ENCODE measurements at places on chromosomes 6 and 20.

- no peak for DNase-seq
Measured at GRCh38 chr20:22617160-22617559, 32.8 kb upstream of the FOXA2 start.

DNA sequence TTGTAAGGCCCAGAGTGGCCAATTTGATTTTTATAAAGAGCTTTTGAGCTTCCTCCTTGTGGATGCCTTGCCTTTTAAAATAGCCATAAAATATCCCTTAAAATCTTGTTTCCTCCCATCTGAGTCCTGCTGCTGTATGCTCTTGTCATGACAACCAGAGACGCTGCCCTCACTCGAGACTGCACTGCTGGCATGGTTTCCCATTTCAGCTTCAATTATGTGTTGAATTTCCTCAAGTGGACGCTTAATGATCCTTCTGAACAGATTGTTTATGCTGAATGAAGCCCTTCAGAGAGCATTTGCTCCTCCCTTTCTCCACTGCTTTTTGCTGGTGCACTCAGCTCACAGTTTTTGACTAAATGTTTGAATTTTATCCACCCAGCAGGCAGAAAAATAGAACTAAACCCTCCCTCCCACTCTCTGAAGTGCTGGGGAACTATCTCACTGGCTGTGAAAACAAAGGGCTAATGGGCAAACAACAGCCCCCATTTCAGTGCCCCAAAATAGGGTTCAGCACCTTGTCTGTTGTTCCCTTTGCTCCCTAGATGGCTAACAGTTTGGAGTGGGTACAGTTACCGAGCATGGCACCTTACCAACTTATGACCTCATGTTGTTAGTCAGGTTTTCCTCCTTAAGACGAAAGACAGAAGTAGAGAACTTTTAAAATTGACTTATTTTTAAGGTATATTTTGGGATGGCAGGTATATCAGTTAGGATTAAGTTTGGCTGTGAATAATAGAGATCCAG, 45.5 kb upstream of the RNF8 start:
- DNase-seq: no peak

- DNase-seq: peak; percentile 77
Measured at GRCh38 chr6:158666628-158667359, 16.9 kb downstream of the SYTL3 start.

DNA sequence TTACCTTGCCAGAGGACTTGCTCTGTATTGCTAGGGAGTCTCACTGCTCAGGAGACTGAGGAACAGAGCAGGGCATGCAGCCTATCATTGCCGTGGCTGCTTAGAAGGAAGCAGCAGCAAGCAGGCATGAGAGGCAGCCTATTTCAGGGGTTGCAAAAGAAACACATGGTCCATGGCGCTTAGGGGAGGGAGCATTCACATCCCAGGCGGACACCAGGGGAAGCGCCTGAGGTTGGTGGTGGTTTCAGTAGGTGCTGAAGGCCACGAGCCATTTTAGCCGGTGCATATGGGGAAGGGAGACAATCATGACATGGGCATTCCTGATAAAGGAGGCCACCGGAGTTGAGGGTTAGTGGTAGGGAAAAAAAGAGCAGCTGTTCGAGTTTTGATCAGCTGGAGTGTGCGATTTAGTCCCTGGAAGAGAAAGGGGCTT, 20.9 kb downstream of the FARS2 start:
- DNase-seq: no peak

GRCh38 chr6:26520237-26520849, 17.8 kb upstream of the HMGN4 start:
- DNase-seq: no peak

All from GM04503 (cell line).